CD4-positive, alpha-beta T cell treated with Interleukin-2 at 100 ng/mL for 4 hours (primary cell): ENCODE measurements at places on chromosomes 1 and 21.

- no peak for DNase-seq
Measured at GRCh38 chr1:217472915-217473314, 158.0 kb downstream of the GPATCH2 start.

GRCh38 chr1:46508757-46509156, 19.1 kb downstream of the DMBX1 start:
- no peak for DNase-seq

GRCh38 chr1:50476800-50477199, 53.6 kb upstream of the DMRTA2 start:
- DNase-seq = no peak

DNA sequence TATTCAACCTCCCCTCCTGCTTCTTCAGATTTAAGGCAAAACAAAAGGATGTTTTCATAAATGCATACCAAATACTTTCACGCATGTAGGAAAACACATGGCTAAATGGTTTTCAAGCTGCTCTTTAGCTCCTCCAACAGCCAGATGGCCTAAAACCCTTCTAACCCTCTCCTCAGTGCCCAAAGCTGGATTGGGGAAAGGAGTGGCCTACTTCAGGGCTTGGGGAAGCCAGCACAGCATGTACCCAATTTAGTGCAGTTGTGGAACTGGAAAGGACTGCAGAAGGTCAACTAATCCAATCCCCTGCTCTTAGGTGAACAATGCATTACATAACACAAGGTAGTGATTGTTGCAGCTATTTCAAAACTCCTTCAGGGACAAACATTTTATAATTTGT, 9.3 kb downstream of the F5 start:
- no peak for DNase-seq

DNA sequence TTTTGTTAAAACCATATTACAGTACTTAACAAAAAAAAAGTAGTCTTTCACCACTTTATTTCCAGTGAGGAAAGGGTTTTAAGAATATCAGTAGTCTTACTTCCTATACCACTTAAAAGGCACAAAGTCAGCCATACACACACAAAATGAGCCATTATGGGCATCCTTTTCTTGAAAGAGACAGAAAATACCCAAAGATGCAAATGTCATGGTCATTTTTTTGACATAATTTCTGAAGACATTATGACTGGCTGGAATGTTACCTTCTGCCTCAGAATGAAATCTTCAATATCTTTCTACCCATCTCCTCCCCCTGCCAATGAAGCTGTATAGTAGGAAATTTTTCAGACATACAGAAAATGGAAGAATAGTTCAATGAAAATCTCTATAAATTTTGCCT, 237.7 kb downstream of the SLC45A1 start:
- DNase-seq = no peak

- DNase-seq = no peak
Measured at GRCh38 chr1:34696981-34697380, 57.9 kb upstream of the GJB5 start.

DNA sequence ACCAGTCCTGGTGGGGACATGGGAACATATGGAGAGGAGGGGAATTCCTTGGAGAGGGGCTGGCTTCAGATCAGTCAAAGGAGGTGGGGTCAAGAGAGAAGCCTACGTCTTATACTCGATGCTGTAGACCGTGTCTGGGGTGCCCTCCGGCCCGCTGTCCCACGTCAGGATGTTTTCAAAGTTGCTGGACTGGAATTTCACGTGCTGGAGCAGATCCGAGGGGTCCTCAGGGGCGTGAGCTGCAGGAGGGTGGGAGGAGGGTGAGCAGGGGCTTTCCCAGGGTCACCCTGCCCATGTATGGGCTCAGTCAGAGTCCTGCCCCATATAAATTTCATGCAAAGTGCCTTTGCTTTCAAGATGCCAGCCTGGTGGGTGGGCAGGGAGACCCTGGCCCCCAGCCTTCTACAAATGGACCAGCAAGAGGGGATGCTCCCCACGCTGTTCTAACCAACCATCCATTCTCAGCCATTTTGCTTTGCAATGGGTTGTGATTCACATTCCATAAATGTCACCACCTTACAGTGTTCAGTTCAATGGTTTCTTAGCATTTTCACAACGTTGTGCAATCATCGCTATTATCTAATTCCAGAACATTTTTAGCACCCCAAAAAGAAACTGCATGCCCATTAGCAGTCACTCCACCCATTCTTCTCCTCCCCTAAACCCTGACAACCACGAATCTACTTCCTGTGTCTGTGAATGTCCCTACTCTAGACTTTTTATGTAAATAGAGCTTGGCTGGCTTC, 4.3 kb downstream of the IL22RA1 start:
- no peak for DNase-seq

DNA sequence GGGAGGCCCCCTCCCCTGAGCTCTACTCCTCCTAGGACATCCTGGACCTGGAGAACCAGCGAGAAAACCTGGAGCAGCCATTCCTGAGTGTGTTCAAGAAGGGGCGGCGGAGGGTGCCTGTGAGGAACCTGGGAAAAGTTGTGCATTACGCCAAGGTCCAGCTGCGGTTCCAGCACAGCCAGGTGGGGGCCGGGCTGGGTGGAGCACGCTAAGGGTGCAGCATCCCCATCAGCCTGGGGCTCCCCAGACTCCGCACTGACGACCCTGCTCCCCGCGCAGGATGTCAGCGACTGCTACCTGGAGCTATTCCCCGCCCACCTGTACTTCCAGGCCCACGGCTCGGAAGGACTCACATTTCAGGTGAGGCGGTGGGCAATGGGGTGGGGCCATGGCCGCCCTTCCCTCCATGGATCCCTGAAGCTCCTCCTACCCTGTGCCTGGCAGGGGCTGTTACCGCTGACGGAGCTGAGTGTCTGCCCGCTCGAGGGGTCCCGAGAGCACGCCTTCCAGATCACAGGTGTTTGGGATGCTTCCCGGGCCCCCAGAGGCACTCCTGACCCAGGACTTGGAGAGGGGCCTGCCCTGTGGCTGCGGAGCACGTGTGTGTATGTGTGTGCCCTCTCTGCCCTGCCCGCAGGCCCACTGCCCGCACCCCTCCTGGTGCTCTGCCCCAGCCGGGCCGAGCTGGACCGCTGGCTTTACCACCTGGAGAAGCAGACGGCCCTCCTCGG, 4.1 kb downstream of the PLEKHN1 start:
- no peak for DNase-seq

DNA sequence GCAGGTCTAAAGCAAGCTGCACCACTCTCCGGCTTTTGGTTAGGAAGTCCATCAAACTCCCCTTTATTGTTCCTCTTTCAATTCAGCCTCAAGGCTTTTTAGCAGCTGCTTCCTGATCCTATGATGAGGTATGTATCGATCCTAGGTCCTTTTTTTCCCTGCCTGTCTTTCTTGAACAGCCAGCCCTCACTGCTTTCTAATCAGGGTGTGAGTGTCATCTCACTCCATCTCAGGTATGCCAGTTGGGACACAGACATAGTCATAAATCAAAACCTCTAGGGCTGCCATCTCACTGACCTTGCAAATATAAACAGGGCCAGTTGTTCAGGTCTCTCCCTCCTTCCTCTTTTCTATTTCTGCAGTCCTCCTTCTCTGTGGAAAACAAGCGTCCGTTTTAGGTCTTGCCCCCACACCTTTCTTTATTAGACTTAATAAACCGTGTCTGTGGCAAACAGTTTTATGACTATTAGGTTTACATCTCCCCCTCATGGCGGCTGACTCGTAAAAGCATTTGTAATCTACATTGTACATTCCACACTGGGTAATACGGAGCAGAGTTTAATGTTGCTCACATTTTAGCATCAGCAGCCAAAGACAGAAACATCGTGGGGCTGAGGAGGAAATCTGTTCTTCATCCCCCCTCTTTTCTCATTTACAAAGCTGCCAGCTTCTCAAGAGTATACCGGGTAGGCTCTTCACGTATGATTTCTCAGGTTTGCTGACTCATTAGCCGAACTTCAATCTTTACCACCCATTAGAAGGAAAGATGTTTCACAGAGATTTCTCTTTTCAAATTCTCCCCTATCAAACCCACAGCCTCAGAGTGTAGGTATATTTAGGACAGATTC, 11.6 kb downstream of the STYXL2 start:
- no peak for DNase-seq

- DNase-seq = no peak
Measured at GRCh38 chr21:46562964-46563607, 41.8 kb downstream of the S100B start.

DNA sequence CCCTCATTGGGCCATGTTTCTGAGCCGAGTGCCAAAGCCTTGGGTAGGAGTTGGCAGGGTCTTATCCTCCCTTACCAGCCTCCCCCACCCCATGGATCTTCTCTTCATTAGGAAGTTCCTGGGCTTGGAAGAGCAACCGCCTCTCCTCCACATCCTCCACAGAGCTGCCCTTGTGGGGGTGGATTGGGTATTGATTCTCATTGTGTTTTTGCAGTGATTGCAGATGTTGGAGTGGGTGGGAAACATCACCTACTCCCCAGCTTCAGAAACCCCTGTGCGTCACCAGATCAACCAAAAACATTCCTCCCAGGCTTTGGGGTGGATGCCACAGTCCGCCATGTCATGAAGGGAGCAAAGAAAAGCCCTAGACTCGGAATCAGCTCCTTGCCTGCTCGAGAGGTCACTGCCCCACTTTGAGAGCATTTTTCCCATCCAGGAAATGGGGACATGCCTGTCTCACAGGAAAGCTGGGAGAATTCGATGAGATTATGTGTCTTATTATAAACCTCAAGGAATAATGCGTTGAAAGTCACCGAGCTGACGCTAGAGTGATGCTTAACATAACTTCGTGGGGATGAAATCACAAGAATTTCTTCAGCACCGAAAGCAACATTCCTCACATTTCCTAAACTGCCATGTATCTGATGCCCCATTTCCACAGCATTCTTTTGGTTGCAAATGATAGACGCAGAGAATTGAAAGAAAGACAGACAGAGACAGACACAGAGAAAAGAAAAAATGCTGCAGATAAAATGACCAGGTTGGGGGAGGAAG, 44.7 kb upstream of the ZBTB40 start:
- DNase-seq = no peak

- DNase-seq = no peak
Measured at GRCh38 chr1:15353839-15354579, 55.7 kb upstream of the EFHD2 start.

DNA sequence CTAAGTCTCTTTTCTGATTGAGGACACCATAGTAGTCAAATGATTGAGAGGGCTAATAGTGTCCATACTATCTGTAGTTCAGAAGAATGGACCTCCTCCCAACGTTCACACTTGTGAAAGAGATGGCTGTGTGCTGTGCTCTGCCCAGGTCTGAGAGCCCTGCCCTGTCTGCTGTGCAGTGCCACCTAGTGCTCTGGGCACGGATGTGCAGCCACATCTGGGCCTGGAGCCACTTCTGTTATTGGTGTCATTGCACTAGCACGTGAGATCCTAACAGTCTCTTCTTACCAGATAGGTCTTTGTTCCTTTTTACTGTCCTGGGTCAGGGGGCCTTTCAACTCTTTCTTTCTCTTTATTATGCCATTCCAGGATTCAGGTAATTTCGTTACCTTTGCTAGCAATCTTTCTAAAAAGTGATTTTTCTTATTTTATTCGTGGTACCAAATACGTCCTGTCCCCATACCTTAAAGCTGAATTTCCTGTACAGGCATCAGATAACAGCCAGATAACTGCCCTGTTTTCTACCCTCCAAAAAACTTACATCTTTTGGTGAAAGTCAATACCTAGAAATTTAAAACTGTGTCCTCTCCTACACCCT, 21.7 kb downstream of the INTS3 start:
- DNase-seq = peak; percentile 85

DNA sequence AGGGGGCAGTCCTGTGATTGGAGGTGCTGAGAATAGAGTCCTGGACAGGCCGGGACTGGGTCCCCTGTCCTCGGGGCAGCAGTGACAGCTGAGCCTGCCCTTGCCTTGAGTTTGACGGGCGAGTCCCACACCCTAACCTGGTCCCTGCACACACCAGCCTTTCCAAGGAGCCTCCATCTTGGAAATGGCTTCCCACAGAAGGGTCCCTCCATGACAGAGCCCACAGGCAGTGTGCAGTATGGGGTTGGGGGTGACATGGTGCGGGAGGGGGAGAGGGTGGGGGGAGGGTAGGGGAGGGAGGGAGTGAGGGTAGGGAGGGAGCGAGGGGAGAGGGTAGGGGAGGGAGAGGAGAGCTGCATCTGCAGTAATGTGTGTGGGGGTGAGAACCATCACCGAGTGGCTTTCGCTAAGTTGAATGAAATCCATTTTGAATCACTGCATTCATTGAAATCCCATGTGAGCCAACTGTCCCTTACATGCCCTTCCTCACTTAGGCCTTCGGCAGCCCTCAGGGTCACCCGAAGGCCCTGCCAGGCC, 10.1 kb upstream of the TMEM52 start:
- DNase-seq = no peak

DNA sequence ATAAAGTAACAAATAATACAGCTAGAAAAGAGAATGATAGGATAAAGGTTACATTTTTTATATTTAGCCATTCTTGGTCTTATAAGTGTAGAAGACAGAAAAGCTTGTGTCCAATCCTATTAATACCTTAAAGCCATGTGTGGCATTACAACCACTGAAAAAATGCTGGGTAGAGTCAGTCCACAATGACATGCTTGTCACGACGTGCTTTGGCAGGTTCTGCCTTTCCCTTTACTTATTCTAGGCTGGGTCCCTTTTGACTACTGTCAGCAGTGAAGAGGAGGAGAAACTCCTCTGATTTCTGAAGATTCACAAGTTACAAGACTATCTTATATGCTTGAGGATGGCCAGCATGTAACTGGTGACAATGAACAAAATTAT, 14.6 kb upstream of the AIM2 start:
- DNase-seq = no peak

GRCh38 chr1:61950418-61950817, 208.1 kb downstream of the PATJ start:
- DNase-seq = no peak

GRCh38 chr1:213669964-213670691, 317.6 kb upstream of the PROX1 start:
- peak; percentile 14 for DNase-seq

DNA sequence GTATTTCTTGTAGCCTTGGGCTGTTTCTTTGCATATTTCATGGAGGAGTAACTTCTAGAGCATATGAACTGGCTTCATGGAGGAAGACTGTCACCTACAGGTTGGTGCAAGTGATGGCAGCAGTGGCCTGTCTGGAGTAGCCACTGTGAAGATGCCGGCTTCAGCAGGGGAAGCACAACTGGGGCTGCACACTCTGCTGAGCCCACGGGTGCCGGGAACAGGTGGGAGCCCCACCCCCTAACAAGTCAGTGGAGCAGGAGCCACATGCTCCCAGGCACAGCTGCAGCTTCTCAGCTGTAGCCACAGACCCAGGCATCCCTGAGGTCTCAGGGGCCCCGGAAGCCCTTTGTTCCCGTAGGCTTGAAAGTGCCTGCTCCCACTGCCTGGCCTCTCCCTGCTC, 43.2 kb upstream of the C1orf185 start:
- peak; percentile 27 for DNase-seq

GRCh38 chr1:181185461-181185860, 97.0 kb downstream of the IER5 start:
- DNase-seq = no peak

- no peak for DNase-seq
Measured at GRCh38 chr1:159869607-159870006, 7.2 kb upstream of the VSIG8 start.

DNA sequence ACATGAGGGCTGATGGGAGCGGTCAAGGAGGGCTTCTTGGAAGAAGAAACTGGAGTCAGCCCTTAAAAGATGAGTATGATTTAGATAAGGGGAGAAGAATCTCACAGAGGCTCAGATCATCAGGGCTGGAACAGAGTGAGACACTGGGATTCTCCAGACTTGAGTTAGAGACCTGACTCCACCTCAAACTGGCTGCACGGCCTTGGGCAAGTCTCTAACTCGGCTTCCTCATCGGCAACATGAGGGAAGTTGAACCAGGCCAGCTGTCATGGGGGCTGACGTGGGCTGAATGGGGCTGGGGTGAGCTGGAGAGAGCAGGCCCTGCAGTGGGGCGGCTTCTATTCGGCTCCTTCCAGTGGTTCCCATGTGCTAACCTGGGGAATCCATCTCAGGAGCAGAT, 2.5 kb downstream of the C1QC start:
- no peak for DNase-seq
